NCI-H2171 (cell line): ENCODE measurements at places on chromosomes 5 and 9.

- DNase-seq: no peak
These were observed 717 bp upstream of the NCS1 start for GRCh38 chr9:130171226-130172148.

DNA sequence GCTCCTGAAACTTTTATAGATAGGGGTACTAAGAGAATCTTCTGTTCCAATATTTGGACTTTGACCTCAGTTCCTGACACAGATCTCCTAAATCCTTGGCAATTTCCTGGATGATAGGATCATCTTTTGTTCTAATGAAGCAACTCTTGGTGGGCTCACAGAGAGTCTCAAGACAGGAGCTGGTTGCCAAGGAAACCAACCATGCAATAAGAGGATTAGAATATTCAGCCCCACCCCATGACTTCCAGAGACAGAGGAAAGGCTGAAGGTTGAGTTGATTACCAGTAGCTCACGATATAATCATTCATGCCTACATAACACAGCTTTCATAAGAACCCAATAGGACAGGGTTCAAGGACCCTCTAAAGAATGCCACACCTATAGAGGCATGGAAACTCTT lies 2050.2 kb upstream of the CDH6 start:
- no peak for DNase-seq

DNA sequence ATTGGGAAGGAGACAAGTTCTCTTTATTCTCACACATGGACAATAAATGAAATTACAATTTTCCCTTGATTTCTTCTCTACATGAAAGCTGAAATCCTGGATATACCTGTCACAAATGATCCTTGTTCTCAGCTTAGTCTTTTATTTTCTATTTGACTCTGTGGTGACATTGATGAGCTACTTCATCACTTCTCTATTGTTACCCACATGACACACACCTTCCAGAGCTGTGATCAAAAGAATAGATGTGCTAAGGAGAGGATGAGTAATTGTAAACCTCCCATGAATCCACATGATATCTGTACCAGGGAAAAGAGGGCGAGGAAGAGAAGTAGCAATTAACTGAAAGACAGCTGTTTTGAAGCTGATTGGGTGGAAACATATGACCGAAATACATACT lies 102.0 kb downstream of the CAVIN4 start:
- no peak for DNase-seq

DNA sequence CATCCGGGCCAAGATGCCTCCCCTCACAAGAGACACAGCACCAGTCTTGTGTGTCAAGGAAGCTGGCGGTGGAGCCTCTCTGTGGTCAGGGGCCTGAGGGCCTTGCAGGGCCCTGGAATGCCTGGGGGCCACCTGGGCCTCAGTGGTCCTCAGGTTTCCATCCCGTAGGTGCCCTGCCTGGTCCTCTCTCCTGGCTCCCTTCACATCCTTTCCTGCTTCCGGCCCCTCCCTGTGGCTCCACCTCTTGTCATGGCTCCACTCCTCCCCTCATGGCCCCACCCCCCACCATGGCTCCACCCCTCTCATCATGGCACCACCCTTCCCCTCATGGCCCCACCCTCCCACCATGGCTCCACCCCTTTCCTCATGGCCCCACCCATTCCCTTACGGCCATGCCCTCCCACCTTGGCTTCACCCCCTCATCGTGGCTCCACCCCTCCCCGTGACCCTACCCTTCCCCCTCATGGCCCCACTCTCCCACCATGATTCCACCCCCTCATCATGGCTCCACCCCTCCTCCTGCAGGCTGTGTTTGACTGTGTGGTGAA lies 175.8 kb downstream of the CACNA1B start:
- no peak for DNase-seq

- DNase-seq: no peak
These were observed 236.4 kb downstream of the CAAP1 start for GRCh38 chr9:26656003-26656870.

DNA sequence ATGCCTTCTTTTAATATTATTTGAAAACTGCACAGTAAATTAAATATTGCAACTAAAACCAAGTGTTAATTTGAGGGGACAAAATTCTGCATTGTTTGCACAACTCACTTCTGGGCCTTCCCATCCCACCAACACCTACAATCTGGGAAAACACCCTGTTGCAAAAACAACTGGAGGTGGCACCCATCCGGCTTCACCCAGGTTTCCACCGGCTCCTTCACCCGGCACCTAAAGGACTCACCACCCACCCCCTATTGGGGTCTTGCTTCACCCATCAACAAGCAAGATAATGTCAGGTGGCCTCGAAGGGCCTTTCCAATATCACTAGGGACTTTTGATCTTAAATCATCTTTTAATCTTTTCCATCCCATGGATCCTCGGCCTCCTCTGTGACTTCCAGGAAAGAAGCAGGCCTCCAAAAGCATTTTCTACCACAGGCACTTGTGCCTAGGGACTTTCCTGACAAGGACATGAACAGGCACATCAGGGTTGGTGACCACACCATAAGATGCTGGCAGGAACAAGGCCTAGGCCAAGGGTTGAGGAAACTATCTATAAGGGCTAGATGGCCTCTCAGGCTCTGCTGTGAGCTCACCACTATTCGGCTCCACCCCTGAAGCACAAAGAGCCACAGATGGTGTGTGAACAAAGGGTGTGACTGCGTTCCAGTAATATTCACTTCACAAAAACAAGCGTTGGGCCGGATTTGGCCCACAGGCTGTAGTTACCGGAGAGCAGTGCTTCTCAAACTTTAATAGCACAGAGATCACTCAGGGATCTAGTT lies 205.1 kb downstream of the AUH start:
- no peak for DNase-seq

DNA sequence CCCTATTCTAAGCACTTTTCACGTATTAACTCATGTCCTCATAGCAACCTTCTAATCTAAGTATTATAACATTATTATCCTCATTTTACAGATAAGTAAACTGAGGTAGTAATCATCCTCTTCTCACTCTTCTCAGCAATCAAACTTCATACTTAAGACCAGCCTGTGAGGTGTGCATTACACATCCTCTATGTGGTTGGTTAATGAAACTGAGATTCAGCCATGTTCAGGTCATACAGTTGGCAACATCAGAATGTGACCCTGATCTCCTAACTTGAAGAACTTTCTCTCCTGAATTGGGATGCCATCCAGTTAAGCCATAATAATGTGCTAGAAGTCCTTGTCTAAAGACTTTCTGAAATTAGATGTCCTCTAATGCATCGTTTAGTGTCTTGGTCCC lies 275.1 kb upstream of the ANKRD55 start:
- DNase-seq: no peak

DNA sequence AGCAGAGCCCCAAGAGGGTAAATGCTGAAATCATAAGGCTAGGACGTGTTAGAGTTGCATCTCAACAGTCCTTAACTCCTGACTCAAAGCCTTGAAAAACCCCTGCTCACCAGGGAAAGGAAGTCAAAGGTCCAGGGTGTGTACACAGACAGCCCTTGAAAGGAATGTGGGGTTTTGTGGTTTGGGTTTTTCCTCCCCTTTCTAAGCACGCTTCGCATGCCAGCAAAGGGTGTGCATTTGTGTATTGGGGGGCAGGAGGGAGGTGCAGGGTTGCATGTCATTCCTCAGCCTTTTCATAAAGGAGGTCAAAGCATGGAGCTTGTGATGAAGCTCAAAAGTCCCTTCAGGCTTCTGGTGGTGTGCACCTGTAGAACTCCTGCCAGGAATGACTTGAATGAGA lies 17.3 kb upstream of the XPA start:
- no peak for DNase-seq

DNA sequence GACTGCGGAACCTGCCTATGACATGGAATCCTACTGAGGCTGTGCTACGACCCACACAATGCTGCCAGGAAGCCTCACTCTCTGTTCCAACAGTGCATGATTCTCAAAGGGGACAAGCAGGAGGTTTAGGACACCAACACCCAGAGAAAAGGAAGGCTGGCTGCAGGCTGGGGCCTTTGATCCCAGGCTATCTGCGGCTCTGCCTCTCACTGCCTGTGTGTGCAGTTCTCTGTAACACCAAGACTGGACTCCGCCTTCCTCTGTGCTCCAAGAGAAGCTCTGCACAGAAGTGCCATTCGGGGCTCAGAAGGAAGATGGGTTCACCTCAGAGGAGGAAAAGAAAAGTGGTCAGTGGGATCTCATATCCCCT lies 20.5 kb downstream of the ANKH start:
- DNase-seq: no peak

DNA sequence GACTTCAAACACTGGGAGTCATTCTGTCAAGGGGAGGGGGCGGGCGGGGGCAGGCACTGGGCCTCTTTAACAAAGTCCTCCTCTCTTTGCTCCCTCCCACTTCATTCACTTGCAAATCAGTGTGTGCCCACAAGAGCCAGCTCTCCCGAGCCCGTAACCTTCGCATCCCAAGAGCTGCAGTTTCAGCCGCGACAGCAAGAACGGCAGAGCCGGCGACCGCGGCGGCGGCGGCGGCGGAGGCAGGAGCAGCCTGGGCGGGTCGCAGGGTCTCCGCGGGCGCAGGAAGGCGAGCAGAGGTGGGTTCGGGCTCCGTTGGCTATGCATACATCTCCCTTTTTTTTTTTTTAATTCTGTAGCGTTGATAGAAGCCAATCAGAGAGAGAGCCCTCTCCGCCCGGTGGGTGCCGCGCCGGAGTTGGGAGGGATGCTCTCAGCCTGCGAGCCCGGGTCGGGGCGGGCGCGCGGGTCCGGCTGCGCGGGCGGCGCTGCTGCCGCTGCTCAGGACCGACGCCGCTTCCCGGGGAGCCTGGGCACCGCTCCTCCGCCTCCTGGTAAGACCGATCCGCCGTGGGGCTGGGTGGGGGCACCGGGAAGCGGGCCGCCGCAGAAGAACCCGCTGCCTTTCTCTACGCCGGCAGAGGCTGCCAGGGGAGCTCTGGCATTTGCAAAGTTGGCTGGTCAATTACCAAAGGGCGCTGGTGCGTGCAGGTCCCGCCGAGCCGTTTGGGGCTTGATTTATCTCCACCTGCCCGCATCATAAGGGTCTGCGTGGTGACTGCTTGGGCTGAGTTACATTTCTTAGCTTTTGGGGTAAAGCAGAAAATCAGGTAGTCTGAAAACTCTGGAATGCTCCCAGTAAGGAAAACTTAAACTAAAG lies at the start of gene CDH6:
Gene CDH6, plus strand, starts transcription at position 96 of the 877 bp plus-strand sequence. CDS start 73,788 bp downstream, outside the sequence.
- no peak for DNase-seq

- no peak for DNase-seq
These were observed 82.8 kb downstream of the DCP2 start for GRCh38 chr5:113059232-113060040.

DNA sequence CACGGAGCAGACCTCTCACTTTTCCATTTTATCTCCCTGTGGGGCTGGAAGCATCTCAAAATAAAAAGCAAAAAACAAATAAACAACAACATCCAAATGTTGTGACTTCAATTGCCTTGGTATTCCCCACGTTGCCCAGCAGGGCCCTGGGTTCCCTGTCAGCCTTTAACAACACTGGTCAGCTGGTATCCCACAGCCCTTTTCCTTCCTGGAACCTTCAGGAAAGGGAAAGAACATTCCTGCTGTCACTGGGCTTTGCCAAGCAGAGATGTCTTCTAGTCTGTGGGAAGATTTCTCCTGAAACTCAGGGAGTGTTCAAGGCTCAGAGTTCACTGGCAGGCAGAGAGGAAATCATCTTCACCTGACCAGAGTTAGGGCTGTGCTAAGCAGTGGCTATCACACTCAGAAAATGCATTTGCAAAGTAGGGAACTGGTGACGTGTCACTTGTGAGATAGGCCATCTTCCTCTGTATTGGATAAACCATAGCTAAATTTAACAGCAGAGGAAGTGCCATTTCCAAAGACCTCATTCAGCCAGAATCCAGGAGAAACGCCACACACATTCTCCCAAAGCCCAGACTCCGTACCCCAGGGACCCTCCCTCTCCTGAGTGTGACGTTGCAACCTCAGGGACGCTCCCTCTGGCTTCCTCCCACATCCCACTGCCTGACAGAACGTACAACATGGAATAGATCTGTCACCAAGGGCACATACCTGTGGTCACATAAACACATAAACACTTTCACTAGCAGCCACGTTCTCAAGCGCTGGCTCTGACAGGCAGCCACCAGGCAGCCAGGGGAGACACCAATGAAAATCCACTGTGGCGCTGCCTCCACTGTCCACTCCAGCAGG lies 274.0 kb upstream of the DAPK1 start:
- no peak for DNase-seq

GRCh38 chr9:94927762-94928670 lies 201.5 kb downstream of the AOPEP start:
- DNase-seq: no peak

- peak; percentile 25 for DNase-seq
These were observed 656 bp downstream of the CEP78 start for GRCh38 chr9:78236551-78236910.

GRCh38 chr9:14231196-14231990 lies 82.5 kb downstream of the NFIB start:
- DNase-seq: no peak

- no peak for DNase-seq
These were observed 6.3 kb downstream of the PRR7 start for GRCh38 chr5:177452688-177453638.

- DNase-seq: no peak
These were observed 213.2 kb downstream of the TRIO start for GRCh38 chr5:14356305-14356704.

DNA sequence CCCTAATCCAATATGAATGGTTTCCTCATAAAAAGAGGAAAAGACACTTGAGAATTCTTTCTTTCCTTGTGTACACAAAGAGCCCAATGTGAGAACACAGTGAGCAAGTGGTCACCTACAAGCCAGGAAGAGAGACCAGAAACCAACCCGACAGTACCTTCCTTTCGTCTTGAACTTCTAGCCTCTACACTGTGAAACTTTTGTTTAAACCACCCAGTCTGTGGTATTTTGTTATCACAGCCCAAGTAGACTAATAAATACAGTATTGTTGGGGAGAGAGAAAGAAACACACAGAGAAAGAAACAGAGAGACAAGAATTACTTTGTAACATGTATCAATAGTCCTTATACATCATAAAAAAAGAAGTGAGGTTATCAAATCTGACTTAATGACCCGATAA lies 37.2 kb downstream of the CENPK start:
- no peak for DNase-seq

- no peak for DNase-seq
These were observed 85.8 kb downstream of the GPBP1 start for GRCh38 chr5:57259704-57260103.

DNA sequence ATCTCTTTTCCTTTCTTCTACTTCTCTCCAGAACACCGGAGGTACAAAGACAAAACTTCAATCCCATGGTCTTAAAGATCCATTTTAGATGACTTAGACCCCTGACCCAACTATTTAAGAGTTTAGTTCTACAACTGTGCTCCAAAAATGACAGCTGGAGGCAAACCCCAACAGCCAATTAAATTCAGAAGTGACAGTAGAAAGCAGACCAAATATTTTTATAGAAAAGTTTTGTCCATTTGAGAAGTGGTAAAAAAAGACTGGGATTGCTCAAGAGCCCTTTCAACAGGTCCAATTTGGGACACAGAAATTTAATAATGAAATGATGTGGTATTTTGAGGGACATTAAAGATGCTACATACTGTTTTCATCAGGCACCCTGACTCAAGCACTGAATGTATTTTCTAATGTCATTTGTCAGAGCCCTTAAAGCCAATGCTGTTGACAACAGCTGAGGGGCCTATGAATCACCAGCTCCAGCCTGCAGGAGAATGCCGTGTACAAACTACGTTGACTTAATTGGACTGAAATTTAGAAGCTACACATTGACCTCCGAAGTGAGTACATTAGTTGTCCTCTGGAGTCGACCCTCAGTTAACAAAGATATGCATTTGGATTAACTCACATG lies 147.5 kb upstream of the PIK3R1 start:
- DNase-seq: no peak
